ENCODE measurements at places on chromosomes 1 and 21.
A peak's percentile ranks its signal among the peaks of the same experiment; 100 is the strongest.

GRCh38 chr21:15964236-15964855 lies 234.6 kb downstream of the USP25 start:
- no peak for DNase-seq

GRCh38 chr1:190172651-190173430 lies 304.8 kb downstream of the BRINP3 start:
- no peak for DNase-seq

- no peak for DNase-seq
These were observed 1621.3 kb upstream of the B3GALT2 start for GRCh38 chr1:194807530-194808220.

- DNase-seq, result no peak
These were observed 41.3 kb downstream of the ARID4B start for GRCh38 chr1:235286667-235287066.

DNA sequence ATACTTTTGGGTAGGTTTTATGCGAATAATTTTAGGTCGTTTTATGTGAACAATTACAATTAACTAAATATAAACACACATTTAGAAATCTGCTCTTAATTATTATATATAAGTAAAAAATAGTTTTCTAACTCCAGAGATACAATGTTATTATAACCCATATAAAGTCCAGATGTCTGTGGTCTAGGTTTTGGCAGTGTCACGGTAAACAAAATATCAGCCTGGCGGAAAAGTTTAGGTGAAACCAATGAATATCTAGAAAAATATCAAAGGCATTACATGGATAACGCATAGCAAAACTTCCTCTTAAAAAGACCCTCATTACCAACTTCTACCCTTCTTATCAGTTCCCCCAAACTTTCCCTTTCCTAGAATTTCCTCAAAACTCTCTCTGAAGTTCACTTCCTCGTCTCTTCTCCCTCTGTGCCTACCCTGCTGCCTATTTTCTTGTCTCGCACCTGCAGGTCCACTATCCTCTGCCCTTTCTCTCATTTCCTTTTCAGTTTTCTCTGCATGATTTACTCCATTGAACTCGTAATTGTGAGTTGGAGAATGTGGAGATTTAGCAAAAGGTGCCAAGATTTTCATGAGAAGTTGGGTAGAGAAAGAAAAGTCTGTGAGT lies 21.8 kb downstream of the VTCN1 start:
- no peak for DNase-seq

DNA sequence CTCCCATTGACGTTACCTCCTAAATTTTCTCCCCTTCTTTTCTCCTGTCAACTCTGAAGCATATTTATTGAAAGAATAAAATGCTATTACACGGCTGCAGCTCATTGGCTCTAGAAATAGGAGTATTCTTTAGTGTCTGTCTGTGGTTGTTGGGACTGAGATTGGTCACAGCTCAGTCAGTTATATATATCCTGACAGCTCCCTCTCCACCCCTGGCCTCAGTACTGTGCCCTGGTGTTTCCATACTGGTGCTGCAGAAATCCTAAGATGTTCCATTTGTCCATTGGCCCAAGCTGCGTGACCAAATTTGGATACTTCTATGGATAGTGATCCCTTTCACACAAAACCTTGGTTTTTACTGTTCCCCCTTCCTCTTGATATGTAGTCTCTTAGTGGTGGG lies 67.3 kb downstream of the RALGPS2 start:
- no peak for DNase-seq

- DNase-seq, result peak; percentile 6
These were observed 2133.0 kb downstream of the NCAM2 start for GRCh38 chr21:23131177-23131576.

DNA sequence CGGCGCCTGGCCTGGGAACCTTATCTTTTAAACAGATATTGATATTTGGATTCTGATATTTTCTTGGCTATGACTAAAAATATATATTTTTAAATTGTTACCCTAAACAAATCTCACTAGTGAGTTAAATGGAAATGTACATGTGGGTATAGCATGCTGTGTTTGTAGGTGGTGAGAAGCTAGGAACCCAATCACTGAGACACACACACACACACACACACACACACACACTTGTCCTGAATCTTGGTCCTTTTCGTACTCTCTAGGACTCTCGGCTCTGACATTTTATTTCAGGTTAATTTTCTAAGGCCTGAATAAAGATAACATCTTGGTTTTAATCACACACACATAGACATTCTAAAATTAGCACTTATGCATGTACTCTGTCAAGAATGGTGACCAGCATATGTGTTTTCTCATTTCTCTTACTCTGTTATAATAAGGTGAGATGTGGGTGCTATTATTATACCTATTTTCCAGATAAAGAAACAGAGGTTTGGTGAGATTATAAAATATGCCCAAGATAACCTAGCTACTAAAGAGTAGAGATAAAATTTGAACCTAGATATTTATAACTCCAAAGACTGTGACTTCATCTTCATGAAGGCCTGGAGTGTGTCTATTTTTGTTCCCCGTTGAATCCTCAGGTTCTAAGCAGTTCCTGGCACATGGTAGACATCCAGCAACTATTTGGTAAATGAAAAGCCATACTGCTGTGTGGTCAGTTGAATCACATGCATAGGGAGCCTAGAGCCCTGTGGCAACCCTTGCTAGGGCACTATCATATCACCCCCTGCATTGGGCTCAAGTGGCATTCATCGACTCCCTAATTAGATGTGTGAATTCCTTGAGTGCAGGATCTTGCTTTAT lies 85.0 kb upstream of the RAB3GAP2 start:
- no peak for DNase-seq

- DNase-seq, result no peak
These were observed 20.1 kb upstream of the ADAR start for GRCh38 chr1:154628121-154628405.

DNA sequence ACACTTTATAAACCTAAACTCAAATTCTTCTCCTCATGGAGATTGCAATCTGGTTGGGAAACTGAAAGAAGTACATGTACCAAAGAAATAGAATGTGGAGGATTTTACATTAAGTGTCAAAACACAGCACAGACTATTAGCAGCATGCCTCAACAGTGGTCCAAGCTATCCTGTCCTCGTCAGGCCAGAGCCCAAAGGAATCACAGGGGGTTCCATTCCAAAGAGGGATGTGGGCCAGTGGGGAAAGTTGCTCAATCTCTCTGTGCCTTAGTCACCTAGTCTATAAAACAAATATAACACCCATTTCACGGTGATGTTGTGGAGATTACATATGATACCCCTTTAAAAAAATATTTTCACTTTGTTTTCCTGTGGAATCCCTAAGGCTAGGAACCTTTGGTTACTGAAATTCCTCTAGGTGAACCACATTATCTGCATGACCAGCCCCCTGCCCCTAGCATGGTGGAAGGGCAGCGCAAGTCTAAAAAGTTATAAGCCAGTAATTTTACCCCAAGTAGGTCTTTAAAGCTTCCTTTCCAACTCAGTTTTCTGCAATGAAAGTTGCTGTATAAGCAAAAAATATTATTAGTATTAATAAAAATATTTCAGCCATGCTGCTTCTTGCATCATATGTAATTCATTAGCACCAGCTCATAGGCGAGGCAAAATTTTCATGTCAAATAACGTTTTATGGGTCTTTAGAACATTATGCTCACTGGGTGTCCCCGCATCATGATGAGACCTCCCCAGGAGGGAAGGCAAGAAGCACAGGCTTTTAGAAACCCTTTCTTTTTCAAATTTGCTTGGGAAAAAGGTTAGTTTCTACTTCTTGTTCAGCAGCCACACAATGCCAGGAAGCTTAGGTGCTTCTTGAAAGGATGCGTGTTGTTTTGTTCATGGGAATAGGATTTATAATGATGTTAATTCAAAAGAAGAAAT lies 548.8 kb upstream of the PKN2 start:
- no peak for DNase-seq

DNA sequence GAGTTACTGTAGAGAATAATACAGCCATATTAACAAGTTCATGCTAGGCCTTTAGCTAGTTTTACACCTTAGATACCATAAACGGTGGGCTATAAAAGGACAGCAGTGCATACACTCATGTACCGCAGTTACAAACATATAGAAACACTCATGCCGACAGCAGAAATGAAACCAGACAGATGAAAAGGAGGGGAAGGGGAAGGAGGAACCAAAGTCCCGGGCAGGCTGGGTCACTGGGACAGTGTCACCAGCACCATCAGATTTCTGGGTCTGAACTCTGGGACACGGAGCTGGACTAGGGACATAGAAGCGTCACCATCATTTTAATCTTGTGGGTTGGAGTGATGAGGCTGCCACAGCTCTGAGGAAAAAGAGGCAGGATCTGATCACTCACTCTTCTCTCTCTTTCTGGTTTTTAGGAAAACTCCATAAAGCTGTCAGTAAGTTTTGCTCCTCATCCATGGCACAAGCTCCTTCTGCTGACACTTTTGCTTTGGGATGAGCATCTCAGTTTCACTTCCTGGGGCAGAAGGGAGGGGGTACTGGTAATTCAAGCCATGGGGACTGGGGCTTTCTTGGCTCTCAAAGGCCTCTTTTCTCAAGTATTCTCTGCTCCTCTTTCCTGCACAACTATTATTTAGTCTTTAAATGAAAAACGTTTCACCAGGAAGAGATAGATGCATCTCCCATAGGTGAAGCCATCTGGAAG lies 7.8 kb upstream of the ZNF691 start:
- no peak for DNase-seq

- peak; percentile 66 for DNase-seq
These were observed at the start of gene PLA2G4A for GRCh38 chr1:186828611-186829454. PLA2G4A (plus strand) TSS chr1:186828949; CDS start chr1:186854355, 25,406 bp downstream.

- DNase-seq, result no peak
These were observed 6.5 kb downstream of the OR6P1 start for GRCh38 chr1:158563853-158564252.

- no peak for DNase-seq
These were observed 4.5 kb downstream of the CHML start for GRCh38 chr1:241635556-241636152.

DNA sequence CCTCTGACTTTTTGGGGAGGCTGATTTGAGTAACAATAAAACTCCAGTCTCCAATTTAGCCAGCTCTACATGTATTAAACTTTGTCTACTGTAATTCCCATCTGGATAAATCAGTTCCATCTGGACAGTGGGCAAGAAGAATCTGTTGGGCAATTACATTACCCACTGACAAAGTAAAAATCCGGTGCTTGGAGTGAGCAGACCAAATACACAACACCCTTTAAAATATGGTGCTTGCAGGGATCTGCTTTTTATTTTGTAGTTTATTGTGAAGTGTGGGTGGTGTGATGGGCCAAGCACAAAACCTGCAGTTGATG lies 8.9 kb upstream of the CD55 start:
- DNase-seq, result no peak

Data from kidney tubule cell (primary cell).